ENCODE measurements at places on chromosomes 5 and 9. TPM values are rescaled to one million over a fixed set of nuclear protein-coding genes. Genes with fewer than 3 reads are reported as not detected.

GRCh38 chr5:123180178-123180577, 91.1 kb downstream of the PRDM6 start:
- DNase-seq = peak; percentile 12
- peaks cover 3% of the 10 kb centered on the region for H3K4me1 ChIP-seq
- no peaks in the 10 kb centered on the region for H3K27me3 ChIP-seq

Gene SHISAL2B
- total RNA-seq = not detected

- no peaks in the 10 kb centered on the region for H3K36me3 ChIP-seq
- no peak overlapping the region for H3K27ac ChIP-seq
- no peak for DNase-seq
These were observed 24.7 kb upstream of the TNC start for GRCh38 chr9:115142517-115143270.

DNA sequence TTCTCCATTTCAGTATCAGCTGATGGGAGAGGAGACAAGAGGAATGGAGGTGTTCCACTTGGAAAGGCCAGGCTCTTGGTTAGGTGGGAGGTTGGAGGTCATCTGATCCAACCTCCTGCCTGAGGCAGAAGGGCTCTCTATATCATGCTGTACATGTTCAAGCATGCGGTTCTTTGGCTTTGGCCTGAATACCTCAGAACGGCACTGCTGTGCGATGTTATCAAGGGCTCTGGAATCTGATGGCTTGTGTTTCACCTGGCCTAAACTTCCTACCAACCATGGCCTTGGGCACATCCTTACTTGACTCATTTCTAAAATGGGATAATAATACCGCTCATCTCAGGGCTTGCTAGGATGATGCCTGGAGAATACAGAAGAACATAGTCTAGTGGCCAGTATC, 90.1 kb upstream of the FAM169A start:
- no peak overlapping the region for H3K27ac ChIP-seq
- H3K4me1 ChIP-seq = no peaks in the 10 kb centered on the region
- H3K4me3 ChIP-seq = no peak overlapping the region
- DNase-seq = no peak

Gene NR2F1
- 0.27 TPM for total RNA-seq

GRCh38 chr9:117278020-117278419, 136.8 kb downstream of the ASTN2 start:
- H3K27me3 ChIP-seq = no peaks in the 10 kb centered on the region
- no peak overlapping the region for H3K27ac ChIP-seq
- H3K4me1 ChIP-seq = no peaks in the 10 kb centered on the region
- no peak for DNase-seq
- H3K36me3 ChIP-seq = no peaks in the 10 kb centered on the region

Gene LCN1
- not detected for total RNA-seq

DNA sequence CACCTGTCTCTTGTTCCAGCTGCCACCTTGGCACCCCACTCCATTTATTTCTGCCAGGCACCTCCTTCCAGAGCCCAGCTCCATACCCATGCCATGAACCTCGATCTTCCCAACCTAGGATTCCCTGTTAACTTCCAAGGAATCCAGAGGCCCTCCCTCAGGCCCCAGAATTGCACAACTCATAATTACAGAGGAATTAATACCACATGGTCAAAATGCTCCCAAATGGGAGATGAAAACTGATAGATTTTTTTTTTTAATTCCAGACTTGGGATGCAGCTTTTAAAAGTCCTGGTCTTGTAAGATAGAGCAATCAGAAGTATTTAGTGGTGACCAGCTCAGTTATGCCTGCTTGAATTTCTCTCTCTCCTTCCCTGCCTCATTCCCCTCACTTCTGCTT, 96.2 kb upstream of the CCDC112 start:
- H3K4me1 ChIP-seq = peaks cover 11% of the 10 kb centered on the region
- no peak overlapping the region for H3K27ac ChIP-seq
- no peak overlapping the region for H3K4me3 ChIP-seq
